Spinal cord (tissue), 10 donors: ENCODE measurements at places on chromosomes 3 and 15. TPM values are rescaled to one million over a fixed set of nuclear protein-coding genes. Genes with fewer than 3 reads are reported as not detected.

The ZSCAN29 gene
- total RNA-seq, result 29.1 TPM

The TGM5 gene
- not detected for total RNA-seq

The SLC12A1 gene
- 5.6 TPM for total RNA-seq

The SLC38A3 gene
- total RNA-seq, result 10.5 TPM

The EFCC1 gene
- total RNA-seq, result 2.7 TPM

The ARNT2 gene
- total RNA-seq, result 78.6 TPM

The SELENOK gene
- 118 TPM for total RNA-seq

The GNAT1 gene
- not detected for total RNA-seq

The CLDN18 gene
- not detected for total RNA-seq

The ZNF501 gene
- total RNA-seq, result 15.9 TPM

The PPP1R14D gene
- not detected for total RNA-seq

The DPPA4 gene
- 10.1 TPM for total RNA-seq

The GPR62 gene
- 4.6 TPM for total RNA-seq

The CSPG5 gene
- 78.2 TPM for total RNA-seq

The PIGBOS1 gene
- total RNA-seq, result 6.7 TPM

The PTH1R gene
- total RNA-seq, result 25.0 TPM

The FBXO40 gene
- 0.06 TPM for total RNA-seq
